Fibroblast of upper back skin (primary cell): ENCODE measurements at places on chromosomes 7 and 10.

DNA sequence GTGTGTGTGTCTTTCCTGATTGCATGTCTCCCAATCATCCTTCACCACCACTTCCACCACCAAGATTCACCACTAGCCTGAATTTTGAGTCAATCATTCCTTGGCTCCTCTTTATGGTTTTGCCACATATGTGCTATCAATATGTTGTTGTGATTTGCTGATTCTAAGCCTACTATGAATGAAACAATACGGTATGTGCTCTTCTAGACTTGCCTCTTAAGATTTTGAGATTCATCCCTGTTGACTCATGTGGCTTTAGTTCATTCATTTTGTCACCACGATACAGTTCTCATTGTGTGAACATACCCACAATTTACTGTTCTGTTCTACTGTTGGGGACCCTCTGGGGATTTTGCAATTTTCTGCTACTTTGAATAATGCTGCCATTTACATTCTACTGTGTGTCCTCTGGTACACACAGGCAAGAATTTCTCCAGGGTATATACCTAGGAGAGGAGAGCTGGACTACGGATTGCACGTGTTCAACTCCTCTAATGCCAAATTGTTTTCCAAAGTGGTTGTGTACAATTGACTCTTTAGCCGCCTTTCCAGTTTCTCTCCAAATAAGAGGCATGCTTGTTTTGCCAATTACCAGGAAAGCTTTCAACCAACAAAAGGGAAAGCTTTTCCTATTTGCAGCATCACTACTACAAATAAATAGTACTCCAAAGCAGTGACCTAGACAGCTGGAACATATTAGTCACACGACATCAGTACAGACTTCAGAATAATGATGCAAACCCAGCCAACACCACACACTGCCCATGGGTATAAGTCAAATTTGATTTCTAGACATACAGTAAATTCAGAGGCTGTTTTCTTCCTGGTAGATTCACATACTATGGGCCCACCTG, 30.0 kb downstream of the SGMS1 start:
- DNase-seq, result peak; percentile 82

DNA sequence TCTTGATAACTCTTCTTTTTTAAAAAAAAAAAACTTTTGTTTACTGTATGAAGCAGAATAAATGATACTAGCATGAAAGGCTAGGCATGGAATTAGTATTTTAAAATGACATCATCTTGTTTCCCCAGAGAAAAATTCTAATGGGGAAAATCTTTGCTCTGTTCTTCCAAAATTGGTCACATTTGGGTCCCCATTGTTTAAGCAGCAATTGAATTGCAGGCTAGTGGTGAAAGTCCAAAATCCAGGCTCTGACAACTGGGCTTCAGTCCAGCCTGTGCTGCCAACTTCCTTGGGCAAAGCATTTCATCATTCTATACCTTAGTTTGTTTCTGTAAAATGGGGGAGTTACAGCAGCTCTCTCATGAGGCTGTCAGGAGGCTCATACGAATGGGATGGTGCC, 726.4 kb downstream of the KCNMA1 start:
- no peak for DNase-seq

GRCh38 chr7:47827351-47827756, 120.9 kb downstream of the PKD1L1 start:
- DNase-seq, result no peak

GRCh38 chr7:45236666-45237065, 79.1 kb downstream of the RAMP3 start:
- peak; percentile 32 for DNase-seq

GRCh38 chr7:134891262-134891695, 95.0 kb upstream of the AGBL3 start:
- DNase-seq, result peak; percentile 81

- peak; percentile 10 for DNase-seq
Observed at GRCh38 chr7:107610323-107610722, 30.3 kb downstream of the BCAP29 start.

GRCh38 chr7:27123007-27123476, 7.5 kb downstream of the HOXA4 start:
- no peak for DNase-seq

GRCh38 chr7:34155220-34155908, 250.0 kb downstream of the BMPER start:
- DNase-seq, result peak; percentile 99

GRCh38 chr7:130649004-130649790, 19.4 kb downstream of the COPG2 start:
- DNase-seq, result peak; percentile 79

- no peak for DNase-seq
Observed at GRCh38 chr7:139294951-139295575, 46.1 kb upstream of the FMC1 start.

DNA sequence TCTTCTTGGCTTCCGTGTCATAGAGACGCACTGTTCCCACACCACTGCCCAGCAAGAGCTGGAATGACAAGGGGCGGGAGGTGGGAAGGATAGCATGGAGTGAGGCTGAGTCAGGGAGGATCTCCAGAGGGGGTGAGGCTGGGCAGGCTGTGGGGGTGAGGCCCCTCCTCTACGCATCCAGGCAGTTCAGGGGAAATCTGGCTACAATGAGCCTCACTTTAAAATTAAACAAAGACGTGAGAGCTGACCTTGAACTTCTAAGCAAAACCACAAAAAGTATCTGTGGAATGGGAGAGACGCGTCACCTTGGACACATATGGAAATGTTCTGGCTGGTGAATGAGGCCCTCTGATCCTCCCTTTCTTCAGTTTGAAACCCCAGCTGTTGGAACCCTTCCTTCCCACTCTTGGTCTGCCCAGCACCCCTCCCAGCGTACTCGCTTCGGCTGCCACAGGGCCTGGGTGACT, 17.7 kb downstream of the WDR91 start:
- DNase-seq, result peak; percentile 97

DNA sequence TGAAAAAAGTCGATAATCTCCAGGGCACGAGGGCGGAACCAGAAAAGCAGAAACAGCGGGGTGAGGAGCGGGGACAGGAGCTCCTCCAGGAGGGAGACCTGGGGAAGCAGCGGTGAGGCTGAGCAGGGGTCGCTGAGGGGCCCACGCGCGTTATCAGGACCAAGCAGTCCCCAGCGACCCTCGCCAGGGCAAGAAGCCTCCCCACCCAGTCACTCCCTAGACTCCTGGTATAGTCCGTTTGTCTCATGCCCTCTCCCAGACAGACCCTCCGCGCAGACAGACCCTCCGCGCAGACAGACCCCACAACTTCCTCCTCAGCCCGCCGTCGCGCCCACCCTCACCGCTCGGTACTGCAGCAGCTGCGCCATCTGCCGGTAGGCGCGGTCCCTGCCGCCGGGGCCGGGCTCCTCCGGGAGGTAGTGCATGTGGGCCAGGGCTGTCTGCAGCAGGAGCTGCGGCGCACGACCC, 6.3 kb downstream of the ATG9B start:
- DNase-seq, result peak; percentile 51

DNA sequence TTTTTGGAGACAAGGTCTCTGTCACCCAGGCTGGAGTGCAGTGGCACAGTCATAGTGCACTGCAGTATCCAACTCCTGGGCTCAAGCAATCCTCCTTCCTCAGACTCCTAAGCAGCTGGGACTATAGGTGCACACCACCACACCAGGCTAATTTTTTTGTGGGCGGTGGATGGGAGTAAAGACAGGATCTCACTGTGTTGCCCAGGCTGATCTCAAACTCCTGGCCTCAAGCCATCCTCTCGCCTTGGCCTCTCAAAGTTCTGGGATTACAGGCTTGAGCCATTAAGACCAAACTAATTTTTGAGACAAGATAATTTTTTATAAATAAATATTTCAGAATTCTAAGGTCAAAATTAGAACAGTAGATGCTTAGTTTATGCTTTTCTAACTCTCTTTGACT, 80.8 kb upstream of the CAPZA2 start:
- no peak for DNase-seq
